ENCODE measurements at places on chromosomes 2 and 18.

- peak; percentile 22 for DNase-seq
These were observed 4.6 kb upstream of the SDC1 start for GRCh38 chr2:20229322-20230113.

GRCh38 chr2:141652308-141652707 is 478.5 kb downstream of the LRP1B start:
- DNase-seq = no peak

- DNase-seq = no peak
These were observed 508.6 kb downstream of the PARD3B start for GRCh38 chr2:205053827-205054410.

DNA sequence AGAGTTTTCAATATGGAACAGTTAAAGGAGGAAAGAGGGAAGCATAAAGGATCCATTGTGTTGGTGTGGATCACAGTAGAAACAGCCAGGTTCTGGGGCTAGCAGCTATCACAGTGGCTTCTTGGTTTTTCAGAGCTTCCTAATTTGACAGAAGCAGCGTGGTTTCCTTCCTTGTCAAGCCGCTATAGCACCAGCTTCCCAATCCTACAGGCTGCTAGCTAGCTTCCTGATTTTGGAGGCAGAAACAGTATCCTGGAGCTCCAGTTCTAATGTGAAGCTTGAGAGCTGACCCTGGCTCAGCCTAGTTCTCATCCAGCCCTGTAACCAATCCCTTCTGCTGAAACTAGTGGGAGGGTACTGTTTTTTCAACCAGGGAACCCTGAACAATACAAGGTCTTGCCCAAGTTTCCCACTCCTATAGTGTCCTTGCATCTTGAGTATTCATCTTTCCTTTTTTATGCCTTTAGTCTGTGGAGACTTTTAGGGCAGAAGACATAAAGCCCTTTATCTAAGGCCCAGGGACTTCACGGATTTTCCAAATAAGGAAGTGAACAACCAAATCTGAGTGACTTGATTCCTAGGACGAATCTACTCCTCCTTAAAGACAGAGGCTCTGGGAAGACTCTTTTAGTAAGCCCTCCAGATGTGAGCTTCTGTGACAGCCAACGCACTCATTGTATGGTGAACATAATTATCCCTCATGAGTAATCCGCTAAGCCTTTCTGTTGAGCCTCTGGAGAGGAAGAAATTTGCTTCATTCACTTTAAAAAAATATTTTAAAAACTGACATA is 33.8 kb downstream of the CCDC93 start:
- no peak for DNase-seq

DNA sequence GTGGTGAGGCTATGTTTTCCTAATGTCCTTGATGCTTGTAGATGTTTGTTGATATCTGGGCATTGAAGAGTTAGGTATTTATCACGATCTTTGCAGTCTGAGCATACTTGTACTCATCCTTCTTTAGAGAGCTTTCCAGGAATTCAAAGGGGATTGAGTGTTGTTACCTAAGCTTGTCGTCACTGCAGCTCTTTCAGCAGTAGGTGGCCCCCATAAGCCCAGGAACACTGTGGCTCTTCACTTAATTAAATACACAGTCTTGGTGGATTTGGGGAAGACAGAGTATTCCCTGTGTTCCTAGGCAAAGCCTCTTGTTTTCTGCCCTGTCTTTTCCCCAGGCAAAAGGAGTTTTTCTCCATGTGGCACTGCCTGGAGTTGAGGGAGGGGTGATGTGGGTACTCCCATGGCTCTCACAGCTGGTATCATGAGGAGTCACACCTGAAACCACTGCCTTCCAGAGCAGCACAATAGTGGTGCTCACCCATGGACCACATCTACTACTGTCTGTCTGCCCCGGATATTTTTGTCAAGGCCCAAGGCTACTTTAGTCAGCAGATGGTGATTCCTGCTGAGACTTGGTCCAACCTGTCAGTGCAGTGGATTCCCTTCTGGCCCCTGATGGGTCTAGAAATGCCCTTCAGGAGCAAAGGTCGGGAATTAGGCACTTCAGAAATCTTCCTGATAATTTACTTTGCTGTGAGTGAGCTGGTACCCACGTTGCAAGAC is 95.7 kb downstream of the GALNT13 start:
- DNase-seq = peak; percentile 9
